Stimulated activated CD4-positive, alpha-beta T cell treated with anti-CD3 and anti-CD28 coated beads, TNF-alpha, amount 100 ng/mL, for 48 hours (primary cell): ENCODE measurements at places on chromosomes 7 and 10.

DNA sequence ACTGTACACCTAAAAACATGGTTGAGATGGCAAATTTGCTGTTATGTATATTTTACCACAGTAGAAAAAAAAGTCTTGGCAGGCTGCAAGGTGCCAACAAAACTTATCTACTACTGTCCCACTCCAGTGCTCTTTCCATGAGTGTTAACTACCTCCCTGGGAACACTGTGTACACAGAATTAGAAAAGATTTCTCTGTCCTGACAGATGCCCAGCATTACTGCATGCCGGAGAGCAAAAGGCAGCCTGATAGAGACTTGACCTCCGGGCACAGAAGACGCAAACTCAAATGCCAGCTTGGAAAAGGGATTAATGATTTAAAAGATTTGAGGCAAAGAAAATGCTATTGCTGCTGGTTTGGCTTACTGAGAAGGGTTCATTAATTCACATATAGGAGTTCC lies 228.8 kb downstream of the TMEM178B start:
- no peak for DNase-seq

GRCh38 chr10:10925667-10926066 lies 92.0 kb upstream of the CELF2 start:
- DNase-seq, result no peak

- no peak for DNase-seq
Measured at GRCh38 chr10:124381011-124381611, 37.6 kb downstream of the OAT start.

DNA sequence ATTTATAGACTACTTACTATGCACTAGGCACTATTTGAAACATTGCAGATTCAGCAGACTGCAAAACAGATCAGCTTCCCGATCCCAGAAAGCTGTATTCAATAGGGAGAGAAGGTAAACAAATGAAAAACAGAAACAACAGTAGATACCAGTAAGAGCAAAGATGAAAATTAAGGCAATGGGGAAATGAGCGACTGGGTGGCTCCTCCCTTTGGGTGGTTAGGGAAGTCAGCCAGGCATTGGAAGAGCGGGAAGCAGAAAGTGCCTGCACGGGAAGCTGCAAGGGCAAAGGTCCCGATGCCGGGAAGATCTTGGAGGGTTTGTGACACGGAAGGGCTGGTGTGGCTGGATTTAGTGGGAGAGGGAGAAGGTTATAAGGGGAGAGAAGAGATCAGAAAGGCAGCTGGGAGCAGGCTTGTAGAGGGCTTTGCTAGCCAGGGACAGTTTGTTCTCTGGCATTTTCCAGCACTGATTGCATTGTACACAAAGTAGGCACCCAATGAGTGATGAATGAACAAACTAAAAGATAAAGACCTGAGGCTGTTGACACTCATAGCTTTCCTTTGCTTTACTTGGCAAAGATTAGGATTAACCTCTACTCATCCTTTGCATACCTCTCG lies 67.8 kb downstream of the NAMPT start:
- no peak for DNase-seq

- no peak for DNase-seq
Measured at GRCh38 chr10:11832042-11832441, 8.9 kb downstream of the PROSER2 start.

DNA sequence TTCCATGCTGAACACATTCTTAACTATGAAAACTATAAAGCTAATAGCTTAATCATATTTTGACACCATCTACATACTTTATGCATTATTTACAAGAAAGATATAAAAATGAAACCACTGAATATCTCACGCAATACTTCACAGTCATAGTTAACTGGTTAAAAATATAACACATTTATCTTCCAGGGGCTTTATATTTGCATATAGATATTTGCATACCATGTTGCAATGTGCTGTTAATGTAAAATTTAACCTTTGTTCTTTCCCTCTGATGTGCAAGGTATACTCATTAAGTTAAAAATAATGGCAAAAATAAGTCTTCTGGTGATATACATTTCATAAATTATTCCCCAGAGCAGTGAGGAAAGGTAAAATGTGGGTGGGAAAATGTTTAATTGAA lies 76.9 kb upstream of the MGMT start:
- DNase-seq, result no peak

DNA sequence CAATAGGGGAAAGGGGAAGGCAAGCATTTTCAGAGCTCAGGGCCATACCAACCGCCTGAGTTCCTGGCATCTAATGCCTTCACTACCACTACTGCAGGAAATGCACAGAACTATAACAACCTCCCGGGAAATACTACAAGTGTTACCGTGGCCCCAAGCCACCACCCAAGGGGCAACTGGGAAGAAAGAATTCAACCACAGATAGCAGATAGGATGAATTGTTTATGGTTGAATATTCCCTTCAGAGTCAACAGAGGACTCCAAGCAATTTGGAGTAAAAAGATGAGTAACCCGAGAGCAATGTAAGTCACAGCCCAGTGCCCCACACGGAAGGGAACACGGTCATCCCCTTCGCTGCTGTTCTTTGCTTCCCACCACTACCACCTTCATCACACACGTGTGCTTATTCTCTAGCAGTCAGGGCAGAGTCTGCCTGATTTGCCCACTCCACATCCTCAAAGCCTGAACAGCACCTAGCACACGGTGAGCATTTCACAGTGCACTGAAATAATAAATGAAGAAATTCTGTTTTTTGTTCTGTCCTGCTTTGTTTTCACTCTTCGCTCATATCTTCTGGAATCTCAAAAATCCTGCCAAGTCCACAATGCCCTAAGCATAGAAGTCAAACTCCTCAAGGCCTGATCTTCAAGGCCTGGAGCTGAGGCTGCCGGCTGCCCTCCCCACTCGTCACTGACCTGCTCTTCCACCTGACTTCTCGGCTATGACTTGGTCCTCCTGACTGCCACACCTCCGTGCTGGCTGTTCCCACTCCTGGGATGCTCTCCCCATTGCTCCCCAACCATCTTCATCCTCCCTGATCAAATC lies 221.1 kb downstream of the KCNMA1 start:
- DNase-seq, result no peak

- no peak for DNase-seq
Measured at GRCh38 chr7:21064698-21065648, 278.3 kb upstream of the SP8 start.

DNA sequence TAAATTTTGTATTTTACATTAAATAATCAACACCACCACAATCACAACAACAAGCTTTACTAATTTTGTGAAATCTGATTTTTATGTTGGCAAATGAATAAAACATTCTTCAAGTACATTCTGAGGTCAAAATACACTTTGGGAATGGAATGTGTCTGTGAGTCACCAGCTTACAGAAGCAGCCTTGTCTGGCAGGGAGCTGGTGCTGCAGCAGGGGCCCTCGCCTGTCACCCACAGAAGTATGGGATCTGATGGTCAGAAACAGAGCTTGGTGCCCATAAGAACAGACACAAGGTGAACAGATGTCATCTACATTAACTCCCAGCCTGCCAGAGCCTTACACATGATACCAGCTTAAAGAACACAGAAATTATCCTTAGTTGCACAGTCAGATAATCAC lies 496.9 kb downstream of the CCSER2 start:
- no peak for DNase-seq

DNA sequence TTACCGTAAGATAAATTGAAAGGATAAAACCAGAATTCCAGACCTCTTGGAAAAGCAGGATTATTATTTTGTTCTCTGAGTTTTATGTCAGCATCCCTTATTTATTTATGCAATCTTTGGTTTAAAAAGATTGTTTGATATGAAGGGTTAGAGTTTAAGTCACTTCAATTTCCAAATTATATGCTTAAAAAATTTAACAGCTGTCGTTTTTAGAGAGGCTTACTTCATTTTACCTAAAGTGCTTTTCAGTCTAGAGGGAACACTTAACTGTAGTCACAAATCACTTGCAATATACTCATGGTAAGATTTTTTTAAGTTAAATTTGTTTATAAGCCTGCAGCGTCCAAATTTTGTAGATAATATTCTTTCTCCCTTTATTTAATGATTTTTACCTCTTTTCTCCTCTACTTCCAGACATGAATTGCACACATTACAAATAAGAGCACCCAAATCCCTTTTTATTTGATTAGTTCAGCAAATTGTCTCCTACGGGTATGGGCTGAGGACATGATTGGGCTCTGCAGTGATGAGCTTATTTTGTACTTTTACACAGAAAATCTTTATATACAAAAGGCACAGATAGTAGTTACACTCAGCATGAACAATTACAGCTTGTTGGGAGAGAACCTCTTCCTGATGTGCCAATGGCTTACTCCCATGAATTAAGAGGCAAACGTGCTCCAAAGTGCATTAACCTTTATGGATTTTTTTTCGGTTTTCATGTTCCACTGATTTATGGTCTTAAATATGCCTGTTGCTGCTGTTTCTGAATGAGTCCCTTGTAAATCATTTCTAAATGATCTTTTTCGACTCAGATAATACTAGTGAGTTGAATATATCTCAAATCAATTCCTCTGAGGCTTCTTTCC lies 319.3 kb upstream of the LRGUK start:
- DNase-seq, result no peak

- DNase-seq, result no peak
Measured at GRCh38 chr10:34811126-34811967, 3.7 kb downstream of the PARD3 start.
